ENCODE measurements at places on chromosomes 7 and 10.

GRCh38 chr10:2927958-2928840 lies 139.1 kb upstream of the PFKP start:
- DNase-seq: peak; percentile 63

DNA sequence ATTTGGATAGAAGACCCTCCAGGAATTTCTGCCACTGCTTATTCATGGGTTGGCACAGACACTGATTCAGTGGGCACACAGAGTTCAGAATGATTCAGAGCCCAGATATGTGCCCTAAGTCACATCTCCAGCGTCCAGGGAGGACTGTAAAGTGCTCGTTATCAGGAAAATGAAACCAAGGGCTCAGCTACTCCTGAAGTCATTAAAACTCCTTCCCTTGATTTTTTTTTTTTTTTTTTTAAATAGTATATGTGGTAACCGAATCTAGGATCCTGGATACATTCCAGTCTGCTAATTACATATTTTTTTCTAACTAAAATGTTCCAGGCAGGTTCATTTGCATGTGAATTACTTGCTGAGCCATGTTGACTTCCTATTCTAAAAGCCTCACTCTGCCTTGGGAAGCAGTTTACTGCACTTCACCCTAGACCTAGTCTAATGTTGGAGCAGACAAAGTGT lies 34.7 kb downstream of the MET start:
- no peak for DNase-seq

DNA sequence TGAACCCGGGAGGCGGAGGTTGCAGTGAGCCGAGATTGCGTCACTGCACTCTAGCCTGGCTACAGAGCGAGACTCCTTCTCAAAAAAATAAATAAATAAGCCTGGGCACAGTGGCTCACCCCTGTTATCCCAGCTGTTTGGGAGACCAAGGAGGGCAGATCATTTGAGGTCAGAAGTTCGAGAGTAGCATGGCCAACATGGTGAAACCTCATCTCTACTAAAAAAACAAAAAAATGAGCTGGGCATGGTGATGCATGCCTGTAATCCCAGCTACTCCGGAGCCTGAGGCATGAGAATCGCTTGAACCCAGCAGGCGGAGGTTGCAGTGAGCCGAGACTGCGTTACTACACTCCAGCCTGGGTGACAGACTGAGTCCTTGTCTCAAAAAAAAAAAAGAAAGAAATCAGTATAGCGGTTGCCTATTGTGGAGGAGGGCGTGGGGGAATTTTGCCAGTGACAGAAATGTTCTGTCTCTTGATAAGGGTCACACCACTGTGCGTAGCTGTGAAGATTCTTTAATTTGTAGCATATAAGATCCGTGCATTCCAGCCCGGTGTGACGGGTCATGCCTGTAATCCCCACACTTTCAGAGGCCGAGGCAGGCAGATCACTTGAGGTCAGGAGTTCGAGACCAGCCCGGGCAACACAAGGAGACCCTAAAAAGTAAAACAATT lies 17.9 kb upstream of the EIF3B start:
- no peak for DNase-seq

DNA sequence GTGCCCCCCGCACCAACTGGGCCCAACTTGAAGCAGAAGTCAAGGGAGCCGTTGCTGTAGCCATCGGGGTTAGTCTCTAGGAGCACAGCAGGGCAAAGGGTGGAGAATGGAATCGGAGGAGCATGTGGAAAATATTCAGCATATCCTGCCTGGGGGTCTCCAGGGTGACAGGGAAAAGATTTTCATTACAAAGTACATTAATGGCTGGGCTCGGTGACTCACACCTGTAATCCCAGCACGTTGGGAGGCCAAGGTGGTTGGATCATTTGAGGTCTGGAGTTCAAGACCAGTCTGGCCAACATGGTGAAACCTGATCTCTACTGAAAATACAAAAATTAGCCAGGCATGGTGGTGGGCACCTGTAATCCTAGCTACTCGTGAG lies 53.8 kb upstream of the ABLIM1 start:
- DNase-seq: no peak

DNA sequence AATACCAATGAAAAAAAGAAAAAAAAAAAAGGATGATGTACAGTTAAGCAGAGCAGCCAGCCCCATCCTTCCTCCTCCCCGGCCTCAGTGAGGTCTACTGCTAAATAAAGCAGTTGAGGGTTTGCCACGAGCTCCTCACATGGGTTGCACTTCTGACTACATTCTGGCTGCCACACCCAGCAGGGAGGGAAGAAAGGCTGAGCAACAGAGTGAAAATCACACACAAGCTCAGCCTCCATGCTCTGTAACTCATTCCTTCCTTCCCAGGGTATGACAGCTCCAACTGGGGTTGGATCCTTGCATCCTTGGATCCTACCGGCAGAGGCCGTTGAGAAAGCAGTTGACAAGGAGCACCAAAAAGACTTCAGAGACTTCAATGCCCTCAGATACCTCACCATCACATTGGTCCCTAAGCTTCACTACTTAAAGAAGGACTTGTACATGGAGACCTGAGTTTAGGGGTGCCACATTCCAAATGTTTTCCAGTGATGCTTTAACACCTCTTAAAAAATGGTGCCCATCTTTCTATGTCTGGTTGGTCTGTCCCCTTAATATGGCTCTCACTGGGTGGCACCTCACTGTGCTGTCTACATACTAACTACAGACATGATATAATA lies 52.9 kb upstream of the PIK3CG start:
- no peak for DNase-seq

- DNase-seq: no peak
Observed at GRCh38 chr10:19014034-19014433, 34.6 kb upstream of the MALRD1 start.

GRCh38 chr7:18753972-18754610 lies 258.5 kb downstream of the HDAC9 start:
- DNase-seq: no peak

- DNase-seq: no peak
Observed at GRCh38 chr7:137354961-137355360, 11.4 kb upstream of the PTN start.

GRCh38 chr7:75892634-75893272 lies 13.9 kb downstream of the RHBDD2 start:
- DNase-seq: no peak

DNA sequence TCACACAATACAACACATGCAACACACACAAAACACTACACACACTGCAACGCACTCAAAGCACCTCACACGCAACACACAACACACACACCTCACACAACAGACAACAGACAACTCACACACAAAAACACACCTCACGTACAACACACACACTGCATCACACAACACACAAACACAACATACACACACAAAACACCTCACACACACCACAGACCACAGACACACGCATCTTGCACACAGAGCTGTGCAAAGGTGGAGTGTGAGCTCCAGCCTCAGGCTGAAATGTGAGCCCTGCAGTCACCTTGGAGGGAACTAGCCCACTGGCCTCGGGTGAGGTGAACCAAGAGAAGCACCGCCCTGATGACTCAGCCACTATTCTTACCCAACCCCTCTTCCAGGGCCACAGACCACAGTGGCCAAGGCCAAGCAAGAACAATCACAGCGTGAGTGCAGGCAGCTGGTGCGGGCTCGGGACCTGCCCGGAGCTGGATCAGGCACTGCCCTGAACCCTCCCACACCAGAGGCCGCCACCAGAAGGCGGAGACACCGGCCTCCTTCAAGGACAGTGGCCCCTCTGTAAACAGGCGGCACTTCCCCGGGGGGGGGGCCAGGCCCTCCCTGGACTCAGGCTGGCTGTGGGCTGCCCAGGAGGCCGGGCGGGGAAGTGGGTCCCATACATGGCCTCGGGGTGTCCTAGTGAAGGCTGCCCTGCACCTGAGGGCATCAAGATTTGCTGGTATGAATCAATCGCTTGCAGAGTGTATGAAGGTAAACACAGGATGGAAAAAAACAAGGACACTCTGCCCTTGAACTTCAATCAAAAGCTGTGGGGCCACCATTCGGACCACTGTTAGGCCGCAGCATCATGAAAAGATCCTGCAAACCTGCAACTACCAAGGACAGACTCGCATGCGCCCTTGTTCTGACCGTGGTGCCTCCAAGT lies 106.7 kb downstream of the TNS3 start:
- DNase-seq: no peak

- DNase-seq: no peak
Observed at GRCh38 chr7:92678291-92678920, 88.2 kb upstream of the FAM133B start.

- DNase-seq: no peak
Observed at GRCh38 chr10:71849461-71849908, 1.6 kb downstream of the PSAP start.

DNA sequence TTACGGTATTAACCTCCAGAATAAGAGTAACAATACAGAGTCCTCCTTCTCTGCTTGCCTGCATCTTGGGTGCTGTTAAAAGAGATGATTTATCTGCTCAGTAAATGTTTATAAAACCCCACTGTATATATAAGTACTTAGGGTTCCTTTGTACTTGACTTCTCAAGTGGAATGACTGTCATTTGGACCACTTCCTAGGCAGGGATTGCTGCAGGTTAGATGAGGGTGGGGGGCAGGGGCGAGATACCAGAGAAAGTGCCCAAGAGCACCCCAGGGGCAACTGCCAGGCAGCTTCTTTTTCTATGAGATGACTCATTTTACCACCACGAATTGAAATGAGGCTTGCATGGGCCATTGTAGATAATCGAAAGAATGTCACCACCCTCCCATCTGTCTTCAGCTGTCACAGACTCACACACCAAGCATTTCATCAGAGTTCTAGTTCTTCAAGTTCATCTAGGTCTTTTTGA lies 421.9 kb upstream of the GALNT17 start:
- no peak for DNase-seq

GRCh38 chr10:87651801-87652200 lies 7.9 kb upstream of the PAPSS2 start:
- no peak for DNase-seq
